HL-60 (cell line): ENCODE measurements at places on chromosomes 1 and 21.

DNA sequence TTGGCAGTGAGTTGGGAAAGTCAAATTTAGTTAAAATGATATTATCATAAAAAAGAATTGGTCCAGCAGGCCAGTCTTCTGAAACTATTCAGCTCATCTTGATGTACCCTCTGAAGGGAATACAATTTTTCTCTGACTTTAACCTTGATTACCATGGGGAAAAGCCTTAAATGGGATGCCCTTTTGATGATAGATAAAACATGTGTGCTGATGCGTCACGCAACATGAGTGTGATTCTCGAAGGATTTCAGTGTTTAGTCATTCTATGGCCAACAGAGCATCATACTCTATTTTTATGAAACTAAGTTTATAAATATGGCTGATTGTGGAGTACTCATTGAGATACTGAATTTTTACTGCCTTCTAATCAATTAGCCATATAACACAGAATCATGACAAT lies 171.5 kb downstream of the ZNF281 start:
- DNase-seq: no peak

DNA sequence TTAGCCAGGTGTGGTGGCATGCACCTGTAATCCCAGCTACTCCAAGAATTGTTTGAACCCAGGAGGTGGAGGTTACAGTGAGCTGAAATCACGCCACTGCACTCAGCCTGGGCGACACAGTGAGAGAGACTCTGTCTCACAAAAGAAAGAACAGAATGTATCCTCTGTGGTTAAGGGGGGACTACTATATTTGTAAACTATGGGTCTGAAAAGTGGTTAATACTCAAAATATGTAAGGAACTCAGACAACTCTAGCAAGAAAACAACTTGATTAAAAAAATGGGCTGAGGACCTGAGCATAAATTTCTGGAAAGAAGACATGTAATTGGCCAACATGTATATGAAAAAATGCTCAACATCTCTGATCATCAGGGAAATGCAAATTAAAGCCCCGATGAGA lies 11.2 kb downstream of the FNBP1L start:
- no peak for DNase-seq

GRCh38 chr1:22105611-22106207 lies 37.2 kb downstream of the WNT4 start:
- DNase-seq: peak; percentile 32

DNA sequence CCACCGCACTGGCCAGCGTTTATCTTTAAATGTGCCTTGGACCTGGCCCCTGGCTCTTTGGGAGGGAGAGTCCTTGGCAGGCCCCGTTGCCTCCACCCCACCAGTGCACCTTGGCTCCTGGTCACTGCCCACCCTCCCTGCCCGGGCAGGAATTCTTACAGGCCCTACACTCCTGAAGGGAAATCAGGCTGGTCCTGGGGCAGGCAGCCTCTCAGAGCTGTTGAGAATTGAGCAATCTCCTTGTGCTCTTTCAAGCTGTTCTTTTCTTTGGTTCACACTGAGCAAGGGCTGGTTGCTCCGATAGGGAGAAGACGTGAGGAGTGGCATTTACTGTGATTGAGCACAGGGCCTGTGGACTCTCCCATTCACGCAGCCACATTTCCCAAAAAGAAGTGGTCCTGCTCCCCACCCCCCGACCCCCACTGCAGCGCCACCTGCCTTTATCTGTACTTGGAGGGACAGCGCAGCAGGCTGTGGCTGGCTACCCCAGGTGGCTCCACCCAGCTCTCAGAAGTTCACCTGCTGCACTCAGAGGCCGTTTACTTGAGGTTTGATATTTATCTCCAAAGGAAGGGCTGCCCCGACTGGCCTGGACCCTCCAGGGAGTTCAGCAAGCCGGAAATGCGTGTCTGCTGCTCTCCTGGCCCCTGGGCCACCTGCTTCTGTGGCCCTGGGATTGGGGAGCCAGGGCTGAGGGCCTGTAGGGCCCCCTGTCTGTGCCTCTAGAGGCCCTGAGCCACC lies 47.8 kb downstream of the SKI start:
- no peak for DNase-seq

GRCh38 chr21:32044205-32045180 lies 171.7 kb downstream of the HUNK start:
- no peak for DNase-seq

DNA sequence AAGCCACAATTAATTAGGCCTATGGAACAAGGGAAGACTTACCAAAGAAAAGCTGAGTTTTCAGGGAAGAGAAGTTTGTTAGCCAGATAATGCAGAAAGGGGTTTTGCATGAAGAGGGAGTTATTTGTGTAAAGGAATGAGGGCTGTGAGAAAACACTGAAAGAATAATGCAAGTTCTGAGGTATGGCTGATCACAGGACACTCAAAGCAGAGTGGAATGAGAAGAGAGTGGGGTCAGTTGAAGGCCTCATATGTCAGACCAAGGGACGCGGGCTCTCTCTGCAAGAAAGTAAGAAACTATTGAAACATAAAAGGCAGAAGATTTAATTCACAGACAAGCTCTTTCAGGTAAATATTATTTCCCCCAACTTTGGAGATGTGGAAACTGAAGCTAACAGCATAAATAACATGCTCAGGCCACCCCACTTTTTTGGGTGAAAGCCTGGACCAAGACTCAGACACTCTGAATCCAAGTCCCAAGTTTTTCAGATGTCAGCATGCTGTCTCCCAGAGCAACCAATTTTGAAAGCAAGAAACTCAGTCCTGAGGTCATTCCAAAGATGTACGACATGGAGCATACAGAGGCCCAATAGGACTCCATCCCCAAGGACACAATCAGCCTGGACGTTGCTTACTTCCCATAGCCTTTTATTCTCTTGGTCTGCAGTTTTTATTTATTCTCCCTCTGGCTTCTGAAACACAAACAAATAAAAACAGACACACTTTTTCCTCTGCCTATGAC lies 47.3 kb upstream of the FGGY start:
- DNase-seq: no peak

DNA sequence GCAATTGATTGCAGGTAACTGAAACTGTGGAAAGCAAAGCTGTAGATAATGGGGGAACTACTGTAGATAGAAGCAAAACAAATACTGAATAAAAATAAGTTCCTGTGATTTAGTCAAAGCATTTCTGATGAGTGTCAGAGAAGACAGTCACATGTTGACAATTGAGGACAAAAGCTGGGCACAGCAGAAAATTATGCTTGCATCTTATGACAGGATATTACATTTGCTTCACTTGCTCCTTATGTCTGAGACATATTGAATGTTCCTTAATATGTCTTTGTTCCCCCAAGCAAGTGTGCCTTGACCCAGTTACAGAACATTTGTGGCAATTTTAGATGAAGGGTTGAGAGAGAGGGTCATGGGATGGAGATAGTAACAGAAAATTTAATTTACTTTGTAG lies 526.0 kb upstream of the B3GALT2 start:
- DNase-seq: no peak

- no peak for DNase-seq
Observed at GRCh38 chr1:200146100-200146499, 118.6 kb downstream of the NR5A2 start.

DNA sequence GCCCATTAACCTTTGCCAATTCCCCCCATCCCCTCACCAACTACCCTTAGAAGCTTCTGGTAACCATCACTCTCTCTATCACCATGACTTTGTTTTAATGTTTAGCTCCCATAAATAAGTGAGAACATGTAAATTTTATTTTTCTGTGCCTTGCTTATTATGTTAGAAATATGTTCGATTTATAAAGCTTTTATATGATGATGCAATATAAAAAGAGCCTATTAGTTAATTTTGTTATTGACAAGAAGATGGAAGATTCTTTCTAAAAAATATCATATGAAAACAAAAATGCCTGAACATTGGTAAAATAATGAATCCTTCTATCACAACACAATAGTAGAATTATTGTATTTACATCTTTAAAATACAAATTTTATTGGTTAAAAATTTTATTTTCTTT lies 836.1 kb upstream of the TMPRSS15 start:
- no peak for DNase-seq

GRCh38 chr1:44090429-44091252 lies 28.0 kb upstream of the KLF17 start:
- no peak for DNase-seq

DNA sequence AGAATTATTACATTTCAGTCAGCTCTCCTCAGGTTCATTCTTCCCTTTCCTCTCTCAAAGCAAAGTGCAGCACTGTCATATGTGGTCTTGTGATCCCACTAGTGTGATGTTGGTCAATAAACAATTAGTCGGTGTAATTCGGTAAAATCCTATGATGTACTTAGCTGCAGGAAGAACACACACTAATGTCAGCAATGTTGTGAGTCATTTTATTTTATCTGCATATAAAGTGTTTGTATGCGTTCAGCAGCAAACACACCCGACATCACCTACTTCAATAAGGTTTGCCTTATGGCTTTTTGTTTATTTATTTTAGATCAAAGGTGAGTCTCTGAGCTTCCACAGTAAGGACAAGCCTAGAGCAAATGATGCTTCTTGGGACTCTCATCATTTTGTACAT lies 47.8 kb downstream of the PTPN14 start:
- no peak for DNase-seq

GRCh38 chr21:41928621-41929220 lies 25.1 kb downstream of the C2CD2 start:
- peak; percentile 57 for DNase-seq

DNA sequence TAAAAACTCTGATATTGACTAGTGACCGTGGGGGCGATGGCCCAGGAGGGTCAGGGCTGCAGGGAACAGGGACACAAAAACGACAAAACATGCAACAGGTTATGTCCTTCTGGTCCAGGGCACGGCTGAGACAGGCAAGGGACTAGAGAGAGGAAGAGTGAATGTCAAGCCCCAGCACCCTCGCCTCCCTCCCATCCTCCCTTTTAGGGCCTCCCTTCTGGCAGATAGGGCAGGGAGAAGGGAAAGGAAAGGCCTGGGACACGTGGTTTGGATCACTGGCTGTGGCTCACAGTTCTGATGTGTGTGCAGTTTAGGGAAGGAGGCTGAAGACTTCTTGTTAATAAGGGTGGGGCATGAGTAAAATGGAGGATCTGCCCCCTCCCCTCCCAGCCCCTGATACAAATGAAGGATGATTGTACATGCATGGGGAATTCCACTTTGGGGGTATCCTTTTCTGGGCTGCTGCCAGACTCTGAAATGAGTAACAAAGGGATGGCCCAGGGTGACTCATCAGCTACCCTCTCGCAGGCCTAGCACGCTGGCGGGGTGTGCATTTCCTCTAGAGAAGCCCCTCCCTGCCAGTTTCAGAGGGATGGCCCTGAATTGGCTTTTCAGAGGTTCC lies 14.2 kb downstream of the CAPN2 start:
- DNase-seq: peak; percentile 43

GRCh38 chr1:175415129-175415712 lies 222.6 kb upstream of the KIAA0040 start:
- DNase-seq: no peak

GRCh38 chr1:36764798-36765197 lies 269.5 kb downstream of the GRIK3 start:
- no peak for DNase-seq

GRCh38 chr1:225651872-225652728 lies 823 bp downstream of the ENAH start:
- DNase-seq: no peak

GRCh38 chr1:110083061-110083865 lies 12.8 kb upstream of the ALX3 start:
- DNase-seq: no peak

- DNase-seq: peak; percentile 83
Observed at GRCh38 chr1:26126321-26127084, 14.9 kb downstream of the PDIK1L start.

DNA sequence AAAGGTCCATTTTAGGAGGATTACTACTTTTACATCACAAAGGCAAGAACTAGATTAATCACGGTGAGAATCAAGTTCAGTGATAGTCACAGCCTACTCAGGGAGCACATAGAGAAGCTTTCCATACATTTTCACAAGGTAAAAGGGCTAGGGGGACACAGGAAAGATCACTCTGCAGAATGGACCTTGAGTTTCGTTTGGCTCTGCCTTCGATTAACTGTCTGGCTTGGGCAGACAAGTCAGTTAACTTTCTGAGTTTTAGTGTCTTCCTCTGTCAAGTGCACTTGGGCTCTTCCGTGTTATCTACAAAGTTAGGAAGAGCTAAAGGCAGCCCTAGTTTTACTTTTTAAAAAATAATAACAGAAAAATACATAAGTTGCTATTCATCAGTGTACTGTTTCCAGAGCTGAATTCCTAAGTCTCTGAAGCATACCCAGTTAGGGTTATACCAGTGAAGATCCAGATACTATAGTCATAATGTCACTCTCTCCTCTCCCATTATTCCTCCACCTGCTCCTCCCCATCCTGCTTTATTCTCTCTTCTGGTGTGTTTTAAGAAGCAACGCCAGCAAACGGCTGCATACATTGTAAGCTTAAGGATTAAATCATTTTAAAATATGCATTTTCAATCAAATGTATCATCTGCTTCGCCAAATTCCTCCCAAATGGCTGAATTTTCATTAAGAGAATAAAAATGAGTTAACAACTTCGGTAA lies 1.7 kb downstream of the CEP170 start:
- DNase-seq: no peak

DNA sequence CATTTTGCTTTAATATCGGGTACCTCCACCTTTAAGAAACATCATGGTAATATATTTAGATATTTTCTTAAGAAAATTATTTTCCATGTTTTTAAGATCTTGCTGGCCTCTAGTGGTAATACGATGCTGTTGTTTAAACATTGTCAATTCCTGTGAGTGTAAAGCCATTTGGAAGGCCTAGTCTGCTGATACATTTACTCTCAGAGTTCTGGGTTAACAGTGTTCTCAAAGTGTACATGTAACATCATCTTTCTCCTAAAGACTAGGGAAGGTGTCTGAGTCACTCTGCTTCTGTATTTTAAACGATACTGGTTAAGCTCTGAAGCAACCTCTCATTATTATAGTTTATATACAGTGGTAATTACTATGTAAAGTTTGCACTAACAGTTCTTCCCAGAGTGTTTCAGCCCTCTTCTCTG lies 189.1 kb downstream of the RASAL2 start:
- DNase-seq: peak; percentile 18

DNA sequence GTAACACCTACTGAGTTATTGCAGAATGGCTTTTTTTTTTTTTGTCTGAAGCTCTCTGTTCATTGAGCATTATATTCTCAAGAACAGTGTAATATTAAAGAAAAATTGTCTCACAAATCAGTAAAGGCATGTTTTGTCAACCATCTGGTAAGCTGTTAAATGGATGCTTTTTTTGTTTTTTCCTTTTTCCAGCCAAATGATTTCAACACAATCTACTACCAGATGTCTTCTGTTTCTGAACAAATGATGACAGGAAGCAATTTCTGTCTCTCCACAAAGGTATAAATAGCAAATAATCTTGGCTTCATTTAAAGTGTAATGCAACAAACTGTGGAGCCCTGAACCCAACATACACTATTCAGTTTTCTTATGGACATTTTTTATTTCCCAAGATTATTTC lies 78.6 kb upstream of the RGS2 start:
- DNase-seq: no peak

- DNase-seq: no peak
Observed at GRCh38 chr1:40309374-40310128, 7.5 kb downstream of the COL9A2 start.
